ENCODE measurements at places on chromosomes 7 and 10.

GRCh38 chr7:39528849-39529248 is 37.4 kb upstream of the YAE1 start:
- no peak for DNase-seq

- DNase-seq: no peak
Measured at GRCh38 chr7:135333946-135334345, 100.3 kb downstream of the STRA8 start.

- DNase-seq: no peak
Measured at GRCh38 chr10:11913079-11913641, 90.0 kb downstream of the PROSER2 start.

DNA sequence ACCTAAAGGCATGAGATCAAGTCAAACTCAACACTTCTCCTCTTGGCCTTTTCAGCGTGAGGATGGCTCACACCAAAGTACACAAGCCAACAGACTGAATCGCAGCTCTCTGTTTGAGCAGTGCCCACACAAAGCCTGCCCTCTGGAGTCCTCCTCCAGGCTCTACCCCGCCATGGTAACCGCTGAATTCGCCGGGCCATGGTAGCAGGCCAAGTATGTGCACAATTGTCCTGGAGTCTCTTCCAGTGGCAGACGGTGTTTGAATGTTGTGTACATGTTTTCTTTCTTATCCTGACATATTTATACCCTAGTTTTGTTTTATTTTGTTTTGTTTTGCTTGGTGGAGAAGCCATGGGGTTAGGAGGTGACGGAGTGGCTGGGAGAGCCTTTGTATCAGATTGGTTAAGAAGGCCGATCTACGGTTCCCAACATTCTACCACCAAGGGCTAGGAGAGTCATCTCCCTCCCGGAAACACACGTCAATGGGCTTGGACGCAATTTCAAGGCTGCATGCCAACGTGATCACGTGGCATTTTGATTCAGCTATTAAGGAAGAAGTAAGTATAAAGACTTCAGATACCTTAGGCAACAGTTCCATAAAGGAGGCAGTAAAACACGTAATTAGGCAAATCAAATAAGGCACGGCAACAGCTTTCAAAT is 12.1 kb upstream of the SHH start:
- no peak for DNase-seq

GRCh38 chr10:91935886-91936285 is 12.3 kb downstream of the BTAF1 start:
- no peak for DNase-seq

- no peak for DNase-seq
Measured at GRCh38 chr10:22704942-22705341, 9.4 kb downstream of the PIP4K2A start.

DNA sequence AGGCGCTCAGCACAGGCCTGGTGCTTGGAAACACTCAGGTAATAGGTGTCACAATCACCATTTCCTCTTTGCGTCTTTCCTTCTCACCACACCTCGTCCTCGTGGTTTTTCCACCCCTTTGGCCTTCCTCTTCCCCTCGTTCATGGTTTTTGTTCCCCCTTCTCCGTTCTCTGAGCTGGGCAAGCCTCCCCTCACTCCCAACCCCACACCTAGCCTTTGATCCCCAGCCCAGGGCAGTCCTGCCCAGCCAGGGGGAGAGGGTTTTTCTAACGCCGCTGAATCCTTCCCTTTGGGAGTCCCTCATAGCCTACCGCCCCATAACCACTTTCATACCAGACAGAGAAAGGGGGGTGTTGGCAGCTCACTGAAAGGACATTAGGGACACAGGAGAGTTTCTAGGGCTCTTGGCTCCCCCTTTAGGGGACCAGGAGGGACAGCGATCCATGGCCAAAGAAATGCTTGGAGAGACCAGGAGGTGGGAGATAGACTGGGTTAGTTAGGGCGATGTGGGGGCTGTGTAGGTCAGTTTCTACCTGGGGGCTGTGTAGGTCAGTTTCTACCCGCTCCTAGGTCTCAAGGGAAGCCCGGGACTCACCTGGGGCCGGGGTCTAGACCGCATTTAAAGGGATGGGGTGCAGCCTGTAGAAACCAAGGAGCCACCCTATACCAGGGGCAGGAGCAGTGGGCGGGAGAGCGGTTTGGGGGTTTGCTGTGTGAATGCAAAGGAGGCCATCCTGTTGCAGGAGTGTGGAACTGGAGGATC is 1.4 kb downstream of the EPHB4 start:
- DNase-seq: no peak

DNA sequence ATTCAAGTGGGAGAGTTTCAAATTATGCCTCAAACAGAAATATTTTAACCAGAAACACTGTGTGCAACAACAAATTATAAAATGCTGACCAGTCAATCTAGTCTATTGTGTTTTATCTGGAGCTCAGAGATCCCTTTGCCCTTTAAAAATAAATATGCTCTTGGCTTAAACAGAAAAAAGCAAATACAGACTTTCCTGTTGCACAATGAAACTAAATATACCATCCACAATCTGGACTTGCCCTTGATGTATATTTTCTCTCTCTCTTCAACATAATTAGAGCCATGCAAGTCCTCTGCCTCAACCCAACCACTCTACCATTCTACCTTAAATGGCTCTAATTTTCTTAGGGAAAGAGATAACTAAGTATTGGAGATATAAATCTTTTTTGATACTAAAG is 34.9 kb downstream of the ASAH2 start:
- DNase-seq: no peak

DNA sequence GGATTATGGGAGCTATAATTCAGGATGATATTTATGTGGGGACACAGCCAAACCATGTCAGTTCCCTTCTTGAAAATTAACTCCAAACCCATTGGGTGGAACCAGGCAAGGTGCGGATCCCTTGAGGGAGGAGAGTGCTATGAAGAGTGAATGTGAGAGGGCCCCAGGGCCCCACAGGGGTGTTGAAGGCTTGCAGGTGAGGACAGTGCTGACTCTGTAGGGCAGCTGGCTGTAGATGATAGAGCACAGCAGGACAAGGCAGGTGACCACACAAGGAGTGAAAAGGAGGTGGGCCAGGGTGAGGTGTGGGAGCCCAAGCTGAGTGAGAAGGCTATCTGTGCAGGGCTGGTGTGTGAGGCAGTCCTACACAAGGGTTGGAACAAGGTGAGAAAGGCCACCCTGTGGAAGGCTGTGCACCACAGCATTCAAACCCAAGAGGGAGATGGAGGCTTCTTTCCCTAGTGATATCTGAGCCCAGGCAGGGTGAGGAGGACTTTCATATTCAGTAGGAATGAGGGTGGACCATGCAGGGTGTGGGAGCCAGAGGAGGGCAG is 746.0 kb upstream of the CELF2 start:
- DNase-seq: no peak

GRCh38 chr7:138278601-138279000 is 181.5 kb upstream of the TRIM24 start:
- no peak for DNase-seq

GRCh38 chr7:71133232-71133622 is 1.3 kb downstream of the GALNT17 start:
- no peak for DNase-seq

DNA sequence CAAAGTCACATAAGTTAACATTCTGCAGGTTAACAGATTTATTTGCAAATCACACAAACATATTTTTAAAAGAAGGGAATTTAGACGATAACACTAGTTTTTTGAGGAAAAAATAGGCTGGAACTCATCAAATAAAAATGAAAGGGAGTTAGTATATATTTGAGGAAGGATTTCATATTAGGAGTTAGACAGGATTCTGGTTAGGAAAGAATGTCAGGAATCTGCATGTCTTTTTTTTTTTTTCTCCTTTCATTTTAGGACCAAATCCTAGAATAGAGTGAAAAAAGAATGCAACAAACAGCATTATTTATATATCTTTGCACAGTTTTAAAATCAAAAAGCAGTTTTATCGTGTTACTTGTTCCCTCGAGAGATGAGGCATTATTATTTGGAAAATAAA is 8.9 kb upstream of the TRDMT1 start:
- no peak for DNase-seq

DNA sequence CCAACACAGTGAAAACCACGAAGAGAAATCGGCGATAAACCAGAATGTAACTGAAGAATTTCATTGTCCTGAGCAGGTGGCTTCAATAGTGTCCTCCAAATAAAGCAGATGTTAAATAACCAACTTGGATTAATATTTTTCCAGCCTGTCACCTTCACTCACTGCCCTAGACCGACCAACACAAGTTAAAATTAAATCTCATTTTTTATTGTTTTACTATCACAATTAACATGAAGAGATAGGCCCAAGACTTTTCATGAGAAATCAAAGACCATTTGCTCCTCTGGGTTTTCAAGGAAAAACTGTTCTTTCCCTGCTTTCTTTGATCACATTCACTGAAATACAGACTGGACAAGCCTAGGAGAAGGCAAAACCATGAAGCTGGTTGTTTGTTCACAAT is at the start of gene SLC13A1:
Gene SLC13A1, minus strand, starts transcription at position 87 of the 400 bp plus-strand sequence. Its CDS starts 23 bp downstream, at position 64.
- no peak for DNase-seq

DNA sequence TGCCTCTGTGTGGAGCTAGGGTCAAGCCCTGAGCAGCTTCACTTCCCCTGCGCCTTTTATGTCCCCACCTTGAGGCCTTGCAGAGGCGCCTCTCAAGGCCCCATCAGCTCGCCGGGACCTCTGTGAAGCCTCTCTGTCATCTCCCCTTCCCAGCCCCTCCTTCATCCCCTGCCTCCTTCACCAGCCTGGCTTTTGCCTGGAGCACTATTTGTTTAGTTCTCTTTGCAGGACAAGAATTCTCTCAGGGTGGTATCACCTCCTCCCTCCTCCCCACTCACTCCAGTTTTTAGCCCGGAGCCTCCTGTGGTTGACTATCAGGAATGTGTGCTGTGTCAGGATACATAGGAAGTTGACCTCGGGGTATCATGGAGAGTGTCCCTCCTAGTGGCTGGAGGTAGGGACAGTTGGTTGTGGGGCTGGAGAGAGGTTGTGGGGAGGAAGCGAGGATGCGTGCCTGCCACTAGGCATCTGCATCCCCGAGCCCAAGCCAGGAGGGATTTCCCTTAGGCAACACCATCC is 89.8 kb upstream of the ANLN start:
- no peak for DNase-seq

- DNase-seq: no peak
Measured at GRCh38 chr10:114323023-114323422, 81.3 kb downstream of the AFAP1L2 start.

DNA sequence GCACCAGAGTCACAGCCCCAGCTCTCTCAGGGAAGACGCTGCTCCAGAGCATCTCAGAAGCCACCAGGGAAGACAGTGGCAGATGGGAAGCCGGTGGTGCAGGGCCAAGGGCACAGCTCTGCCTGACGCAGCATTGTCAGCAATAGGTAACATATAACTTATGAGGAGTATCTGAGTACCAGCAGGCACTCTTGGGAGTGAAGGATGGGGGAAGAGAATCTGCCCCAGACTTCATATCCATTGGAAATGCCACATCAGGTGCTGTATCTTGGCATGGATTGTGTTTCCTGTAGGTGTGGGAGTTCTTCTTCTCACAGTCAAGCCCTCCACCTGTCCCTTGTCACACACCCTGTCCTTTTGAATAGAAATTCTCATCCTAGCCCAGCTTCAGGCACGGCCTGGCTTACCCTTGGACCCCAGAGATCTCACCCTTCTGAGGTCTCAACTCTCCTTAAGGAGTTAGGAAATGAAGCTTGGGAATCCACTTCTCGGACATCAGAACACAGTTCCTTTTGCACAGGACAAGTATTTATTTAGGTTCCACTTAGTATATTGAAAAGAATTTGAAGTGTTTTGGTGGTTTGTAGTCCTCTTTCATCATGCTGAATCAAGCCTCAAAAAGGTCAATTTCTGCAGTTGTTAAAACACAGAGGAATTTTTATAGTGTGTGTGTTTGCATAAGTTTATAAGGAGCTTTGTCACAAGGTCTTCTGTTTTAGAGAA is 9.9 kb downstream of the EPDR1 start:
- DNase-seq: no peak
